SK-N-SH (cell line): ENCODE measurements at places on chromosomes 1 and 21. TPM values are rescaled to one million over a fixed set of nuclear protein-coding genes. Genes with fewer than 3 reads are reported as not detected.

DNA sequence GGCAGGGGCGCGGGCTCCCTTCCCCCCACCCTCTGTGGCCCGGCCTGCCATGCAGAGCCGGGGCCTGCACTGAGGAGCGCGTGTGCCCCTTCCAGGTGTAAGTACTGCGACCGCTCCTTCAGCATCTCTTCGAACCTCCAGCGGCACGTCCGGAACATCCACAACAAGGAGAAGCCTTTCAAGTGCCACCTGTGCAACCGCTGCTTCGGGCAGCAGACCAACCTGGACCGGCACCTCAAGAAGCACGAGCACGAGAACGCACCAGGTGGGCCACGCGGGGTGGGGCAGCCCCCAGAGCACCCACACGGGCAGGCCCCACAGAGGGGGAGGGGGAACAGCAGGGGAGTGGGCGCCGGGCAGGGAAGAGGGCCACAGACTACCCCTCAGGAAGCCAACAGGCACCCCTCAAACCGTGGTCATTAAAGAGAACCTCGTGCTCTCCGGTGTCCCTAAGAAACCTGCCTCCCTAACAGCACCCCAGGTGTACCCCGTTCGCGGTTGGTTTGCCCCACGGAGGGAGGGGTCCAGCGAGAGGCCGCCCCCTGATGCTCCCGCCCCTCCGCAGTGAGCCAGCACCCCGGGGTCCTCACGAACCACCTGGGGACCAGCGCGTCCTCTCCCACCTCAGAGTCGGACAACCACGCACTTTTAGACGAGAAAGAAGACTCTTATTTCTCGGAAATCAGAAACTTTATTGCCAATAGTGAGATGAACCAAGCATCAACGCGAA, 28.8 kb upstream of the ARHGEF16 start:
- DNase-seq, result no peak

The PLD5 gene
- 0.08 and 0.11 TPM in 2 replicates for polyA plus RNA-seq

DNA sequence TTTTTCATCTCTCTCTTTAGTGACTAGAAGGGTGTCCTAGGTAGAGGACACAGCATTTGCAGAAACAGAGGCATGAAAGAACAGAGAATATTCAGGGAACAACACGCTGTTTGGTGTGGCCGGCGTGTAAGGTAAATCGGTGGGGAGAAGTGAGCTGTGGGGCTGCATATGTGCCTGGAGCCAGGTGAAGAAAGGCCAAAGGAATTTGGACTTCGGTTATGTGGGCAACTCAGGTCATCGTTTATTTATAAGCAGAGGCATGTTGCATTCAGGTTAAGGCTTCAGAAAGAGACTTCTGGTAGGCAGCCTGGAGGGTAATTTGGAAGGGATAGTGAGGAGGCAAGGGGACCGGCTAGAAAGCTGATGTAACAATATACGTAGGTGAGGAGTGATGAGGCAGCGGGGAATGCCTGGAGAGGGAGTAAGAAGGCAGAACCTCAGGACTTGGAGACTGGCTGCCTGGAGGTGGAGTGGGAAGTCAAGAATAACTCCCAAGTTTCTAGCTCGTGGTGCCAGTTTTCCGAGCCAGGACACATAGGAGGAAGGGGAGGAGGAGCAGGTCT, 64.1 kb upstream of the ACOT11 start:
- no peak for DNase-seq

GRCh38 chr1:6222636-6223035, 13.1 kb downstream of the ICMT start:
- DNase-seq, result no peak

- no peak for DNase-seq
Measured at GRCh38 chr1:192602757-192603156, 27.2 kb downstream of the RGS1 start.

The PDZK1 gene
- 0.16 and 0.24 TPM in 2 replicates for polyA plus RNA-seq

The LMX1A gene
- not detected in 2 replicates for polyA plus RNA-seq

DNA sequence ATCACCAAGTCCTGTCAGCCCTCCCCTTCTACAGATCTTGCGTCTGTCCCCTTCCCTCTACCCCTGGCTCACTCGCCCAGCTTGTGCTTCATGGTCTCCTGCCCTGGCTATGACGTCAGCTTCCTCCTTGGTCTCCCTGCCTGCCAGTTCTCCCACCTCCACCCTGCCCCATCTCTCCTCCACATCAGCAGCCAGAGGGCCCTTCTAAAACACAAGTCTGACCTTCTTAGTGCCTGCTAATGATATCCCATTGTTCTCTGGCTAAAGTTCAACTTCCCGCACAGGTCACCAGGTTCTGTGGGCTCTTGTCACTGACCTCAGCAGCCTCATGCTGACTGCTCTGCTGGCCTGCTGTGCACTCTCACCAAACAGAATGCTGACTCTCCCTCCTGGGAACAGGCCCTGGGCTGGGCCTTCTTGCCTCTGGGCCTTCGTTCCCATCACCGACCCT, 24.7 kb upstream of the MYCL start:
- no peak for DNase-seq

The DFFB gene
- 8.2 and 8.9 TPM in 2 replicates for polyA plus RNA-seq

DNA sequence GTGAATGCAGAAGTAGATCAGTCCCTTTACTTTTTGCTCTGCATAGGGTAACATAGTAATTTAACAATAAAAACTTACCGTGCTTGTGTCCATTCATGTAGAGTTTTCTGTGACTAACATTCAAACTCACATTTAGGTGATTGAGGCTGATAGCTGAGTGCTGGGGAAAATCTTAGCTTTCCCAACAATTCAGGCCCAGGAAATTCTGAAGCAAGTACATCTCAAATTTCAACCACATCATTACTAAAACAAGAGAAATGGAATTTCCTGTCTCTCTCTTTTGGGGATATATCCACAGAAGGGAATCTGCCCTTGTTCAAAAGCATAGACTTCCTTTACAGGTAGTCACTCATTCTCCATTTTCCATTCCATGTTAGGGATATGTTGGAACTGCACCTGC, 33.1 kb upstream of the C1orf146 start:
- DNase-seq, result no peak

DNA sequence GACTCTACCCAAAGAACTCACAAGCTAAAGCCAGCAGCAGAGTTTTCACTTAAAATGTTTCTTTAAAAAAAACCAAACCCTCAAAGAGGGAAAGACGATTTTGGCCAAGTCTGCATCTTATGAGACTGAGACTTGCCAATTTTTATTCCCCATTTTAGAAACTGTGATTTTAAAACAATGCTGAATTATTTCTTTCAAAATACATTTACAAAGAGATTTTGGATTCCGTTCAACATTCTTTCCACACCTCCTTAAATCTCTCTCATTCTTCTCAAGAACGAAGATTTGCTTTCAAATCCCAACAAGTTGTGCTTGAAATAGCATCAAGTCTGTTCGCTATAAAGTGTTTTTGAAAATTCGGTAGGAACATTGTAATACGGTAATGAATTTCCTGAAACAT, 133.9 kb upstream of the VANGL1 start:
- DNase-seq, result no peak

The SYDE2 gene
- not detected in 2 replicates for polyA plus RNA-seq

- no peak for DNase-seq
Measured at GRCh38 chr1:116827607-116828105, 73.4 kb downstream of the CD2 start.

- DNase-seq, result no peak
Measured at GRCh38 chr1:145985129-145985501, 11.3 kb downstream of the TXNIP start.

GRCh38 chr21:36471254-36471723, 8.6 kb downstream of the CLDN14 start:
- no peak for DNase-seq

DNA sequence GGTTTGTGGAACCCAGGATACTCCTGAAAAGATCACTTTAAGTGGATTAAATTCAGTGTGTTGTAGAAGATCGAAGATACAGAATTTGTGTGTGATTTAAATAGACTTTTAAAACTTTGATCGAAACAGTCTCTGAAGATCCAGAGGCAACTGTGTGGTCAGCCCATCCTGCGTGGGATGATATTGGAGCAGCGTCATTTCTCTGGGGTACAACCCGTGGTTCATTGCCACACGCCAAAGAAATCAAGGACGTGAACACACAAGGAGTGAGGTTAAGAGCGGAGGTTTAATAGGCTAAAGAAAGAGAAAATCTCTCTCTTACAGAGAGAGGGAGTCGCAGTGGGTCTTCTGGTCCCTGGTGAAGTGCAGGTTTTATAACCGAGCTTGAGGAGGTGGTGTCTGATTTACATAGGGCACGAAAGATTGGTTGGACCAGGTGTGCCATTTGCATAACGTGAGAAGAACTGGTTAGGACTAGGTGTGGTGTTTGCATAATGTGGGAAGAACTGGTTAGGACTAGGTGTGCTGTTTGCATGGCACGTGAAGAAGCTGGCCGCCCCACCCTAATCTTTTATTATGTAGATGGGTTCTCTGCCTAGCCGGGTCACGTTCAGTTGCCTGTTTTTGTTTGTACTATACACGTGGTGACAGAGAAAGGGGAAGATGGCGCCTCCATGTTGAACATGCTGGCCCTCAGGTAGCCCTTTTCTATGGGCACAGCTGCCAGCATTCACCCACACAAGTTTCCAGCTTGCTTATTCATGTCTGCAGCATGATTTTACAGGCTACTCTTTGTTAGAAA, 82.3 kb downstream of the ADSS2 start:
- DNase-seq, result no peak

GRCh38 chr1:28421744-28422143, 52.2 kb downstream of the PHACTR4 start:
- DNase-seq, result no peak

The TAL1 gene
- polyA plus RNA-seq, result not detected in 2 replicates

DNA sequence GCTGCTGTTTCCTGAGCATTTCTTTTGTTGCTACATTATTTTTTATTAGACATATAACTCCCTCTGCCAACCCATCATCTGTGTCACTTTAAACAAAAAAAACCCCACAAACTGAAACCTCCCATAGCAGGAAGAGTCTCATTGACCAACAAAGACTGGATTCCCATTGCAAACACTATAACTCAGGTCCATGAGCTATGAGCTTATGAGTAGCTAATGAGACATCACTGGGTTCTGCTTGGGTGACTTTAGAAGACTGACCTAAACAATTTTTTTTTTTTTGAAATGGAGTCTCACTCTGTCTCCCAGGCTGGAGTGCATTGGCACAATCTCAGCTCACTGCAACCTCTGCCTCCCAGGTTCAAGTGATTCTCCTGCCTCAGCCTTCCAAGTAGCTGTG, 212.8 kb downstream of the LTN1 start:
- no peak for DNase-seq

DNA sequence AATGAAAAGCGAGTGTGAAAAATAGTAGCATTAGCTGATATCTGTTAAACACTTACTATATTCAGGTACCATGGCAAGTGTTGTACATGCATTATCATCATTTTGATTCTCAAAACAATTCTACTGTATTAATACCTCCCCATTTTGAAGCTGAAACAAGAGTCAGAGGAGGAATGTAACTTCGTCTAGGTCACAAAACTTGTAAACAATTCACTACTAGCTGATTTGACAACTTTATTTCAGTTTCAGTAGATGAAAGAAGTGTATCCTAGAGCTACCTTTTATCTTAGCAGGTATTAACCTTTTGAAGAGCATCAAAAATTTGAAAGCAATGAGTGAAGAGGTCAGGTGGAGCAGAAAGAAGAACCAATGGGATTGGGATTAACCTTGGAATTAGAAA, 1.6 kb downstream of the CD84 start:
- DNase-seq, result no peak

GRCh38 chr1:111275079-111275478, 15.6 kb upstream of the CHIA start:
- DNase-seq, result peak; percentile 39

DNA sequence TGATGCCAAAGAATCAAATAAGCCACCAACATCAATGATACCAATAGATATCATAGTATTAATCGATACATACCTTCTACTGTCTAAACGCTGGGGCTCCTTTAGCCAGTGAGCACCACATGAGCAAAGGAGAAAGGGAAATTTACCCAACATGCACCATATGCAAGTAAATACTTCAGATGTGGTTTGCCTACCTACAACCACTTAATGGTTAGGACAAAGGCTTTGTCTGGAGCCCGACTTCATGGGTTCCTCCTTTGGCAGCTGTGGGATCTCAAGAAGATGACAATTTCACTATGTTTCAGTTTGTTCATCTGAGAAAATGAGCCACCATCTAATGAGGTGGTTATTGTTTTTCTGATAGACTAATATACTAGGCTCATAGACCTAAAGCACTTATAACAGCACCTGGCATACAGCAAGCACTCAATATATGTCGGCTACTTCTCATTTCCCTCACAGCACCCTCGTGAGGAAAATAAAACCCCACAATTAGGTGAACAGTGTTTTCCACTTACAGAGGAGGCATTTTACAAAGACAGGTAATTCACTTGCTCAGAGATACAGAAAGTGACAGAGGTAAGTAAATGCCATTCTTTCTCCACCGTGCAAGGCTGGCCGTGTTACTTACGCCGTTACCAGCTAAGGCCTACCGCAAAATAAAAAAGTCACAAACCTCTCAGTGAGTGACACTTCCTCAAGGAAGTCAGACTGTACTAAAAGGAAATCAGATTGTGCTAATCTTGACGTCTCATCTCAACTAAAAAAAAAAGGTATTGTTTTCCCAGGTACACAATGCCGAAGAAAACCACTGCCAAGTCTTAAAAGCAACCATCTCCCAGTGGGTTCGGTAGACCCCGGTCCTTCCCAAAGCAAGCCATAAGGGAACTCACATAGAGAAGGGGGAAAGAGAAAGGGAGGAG, 1.6 kb downstream of the TTC13 start:
- DNase-seq, result no peak

The GCSAML gene
- not detected in 2 replicates for polyA plus RNA-seq

The TACSTD2 gene
- 0.02 TPM in 1 of 2 replicates, not detected in the other for polyA plus RNA-seq

DNA sequence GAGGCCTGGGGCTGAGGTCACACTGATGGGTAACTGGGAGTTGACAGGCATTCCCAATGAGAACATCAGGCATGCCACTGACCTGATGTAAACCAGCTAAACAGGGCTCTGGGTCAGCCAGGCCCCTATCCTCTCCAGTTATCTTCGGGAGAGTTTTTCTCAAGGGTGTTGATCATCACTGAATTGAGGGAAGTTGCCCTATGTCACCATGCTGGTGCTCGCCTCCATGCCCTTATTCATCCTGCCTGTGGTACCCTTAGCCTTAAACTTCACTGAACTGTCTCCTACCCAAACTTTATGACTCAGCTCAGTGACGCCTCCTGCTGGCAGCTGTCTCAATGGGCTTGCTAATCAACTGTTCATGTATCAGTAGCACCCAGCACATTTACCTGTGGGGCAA, 80.7 kb upstream of the TNR start:
- no peak for DNase-seq

- peak; percentile 25 for DNase-seq
Measured at GRCh38 chr1:230879778-230880177, 11.5 kb upstream of the C1orf198 start.

The CRB1 gene
- 0.13 and 0.18 TPM in 2 replicates for polyA plus RNA-seq

The TMPRSS15 gene
- polyA plus RNA-seq, result 0.03 TPM in 1 of 2 replicates, not detected in the other
